Mammary microvascular endothelial cell (primary cell): ENCODE measurements at places on chromosomes 4 and X. TPM values are rescaled to one million over a fixed set of nuclear protein-coding genes. Genes with fewer than 3 reads are reported as not detected.

SUPT20HL2 gene
- total RNA-seq: not detected in 2 replicates

MTMR8 gene
- 0.05 and 1.3 TPM in 2 replicates for total RNA-seq

MAGEA3 gene
- total RNA-seq: not detected in 2 replicates

SASH3 gene
- not detected in 2 replicates for total RNA-seq

SPACA5 gene
- total RNA-seq: 0.80 TPM in 1 of 2 replicates, not detected in the other

USP17L25 gene
- not detected in 2 replicates for total RNA-seq

NXF3 gene
- total RNA-seq: not detected in 2 replicates

CT45A8 gene
- total RNA-seq: not detected in 2 replicates

RAB40AL gene
- not detected in 2 replicates for total RNA-seq
